Muscle of arm (tissue), 14 donors: ENCODE measurements at places on chromosomes 2 and 18.

DNA sequence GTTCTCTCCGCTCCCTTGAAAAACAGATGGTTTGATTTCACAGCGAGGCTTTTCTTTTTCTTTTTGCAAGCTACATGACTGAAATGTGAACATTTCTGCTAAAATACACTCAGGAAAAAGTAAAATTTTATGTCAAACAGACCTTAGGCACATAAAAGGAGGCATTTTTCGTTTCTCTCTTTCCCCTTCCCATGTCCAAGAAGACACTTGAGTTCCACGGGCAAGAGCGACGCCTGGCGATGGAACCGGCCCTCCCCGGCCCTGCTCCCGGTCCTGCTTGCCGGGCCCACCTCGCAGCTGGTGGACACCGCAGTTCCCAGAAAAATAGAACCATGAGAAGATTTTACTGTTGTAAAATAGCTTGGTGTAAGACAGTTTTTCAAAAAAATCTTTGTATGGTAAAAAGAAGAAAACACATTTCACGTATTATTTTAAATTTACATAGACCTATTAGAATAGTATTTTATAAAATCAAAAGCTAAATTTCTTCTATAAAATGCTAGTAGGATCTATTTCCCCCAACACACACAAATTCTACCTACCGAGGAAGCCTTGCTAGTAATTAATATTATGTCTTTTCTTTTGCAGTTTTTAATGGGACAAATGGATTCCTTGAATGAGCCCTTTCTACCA, 2.3 kb upstream of the ALKAL2 start:
- peak; percentile 86 for DNase-seq

DNA sequence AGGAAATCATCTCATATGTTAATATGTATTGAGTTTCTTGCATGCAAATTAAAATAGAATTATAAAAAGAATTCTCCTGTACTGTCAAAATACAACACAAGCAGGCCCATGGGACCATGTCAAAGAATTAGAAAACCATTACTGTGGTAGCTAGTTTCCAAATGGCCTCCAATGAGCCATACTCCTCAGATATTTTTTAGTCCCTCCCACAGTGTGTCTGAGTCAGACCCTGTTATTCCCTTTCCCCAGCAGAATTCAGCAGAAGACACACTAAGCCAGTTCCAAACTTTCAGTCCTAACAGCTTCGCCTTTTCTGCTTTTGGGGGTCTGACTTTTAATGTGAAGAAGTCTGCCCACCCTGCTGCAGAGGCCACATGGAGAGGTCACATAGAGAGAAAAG, 86.7 kb downstream of the FIGN start:
- DNase-seq = no peak

GRCh38 chr2:31193806-31194205, 23.5 kb downstream of the CAPN14 start:
- no peak for DNase-seq

DNA sequence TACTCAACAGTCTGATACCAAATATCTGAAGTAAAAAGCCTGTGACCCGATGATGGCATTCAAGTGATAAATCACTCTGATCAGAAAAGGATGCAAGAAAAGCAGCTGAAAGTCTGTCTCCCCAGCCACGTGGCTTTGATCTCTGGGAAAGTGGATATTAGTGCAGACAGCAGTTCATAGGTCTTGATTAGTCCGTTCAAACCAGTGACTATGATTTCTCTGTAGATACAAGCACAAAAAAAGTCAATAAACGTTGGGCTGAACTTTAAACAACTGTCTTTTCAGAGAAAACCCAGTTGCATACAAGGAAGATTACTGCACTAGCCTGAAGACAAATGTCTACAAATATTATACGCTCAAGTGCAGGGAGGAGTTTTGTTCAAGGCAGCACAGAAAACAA, 107.7 kb upstream of the CDC42EP3 start:
- no peak for DNase-seq

DNA sequence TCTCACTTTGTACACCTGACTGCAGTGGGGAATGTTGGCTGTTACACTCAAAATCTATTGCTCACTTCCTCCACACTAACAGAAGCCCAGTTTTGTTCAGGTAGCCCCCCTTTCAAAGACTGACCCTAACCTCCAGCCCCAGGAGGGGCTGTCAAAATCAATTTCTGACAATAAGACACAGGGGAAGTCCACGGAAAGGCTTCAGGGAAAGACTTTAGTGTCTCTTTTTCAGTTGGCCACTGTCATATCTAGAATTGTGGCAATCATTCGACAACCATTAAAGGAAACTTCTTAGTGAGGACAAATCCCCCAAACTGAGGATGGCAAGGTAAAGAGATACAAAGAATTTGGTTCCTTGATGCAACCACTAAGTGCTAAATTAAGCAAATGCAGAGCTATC, 59.0 kb downstream of the BARD1 start:
- no peak for DNase-seq

DNA sequence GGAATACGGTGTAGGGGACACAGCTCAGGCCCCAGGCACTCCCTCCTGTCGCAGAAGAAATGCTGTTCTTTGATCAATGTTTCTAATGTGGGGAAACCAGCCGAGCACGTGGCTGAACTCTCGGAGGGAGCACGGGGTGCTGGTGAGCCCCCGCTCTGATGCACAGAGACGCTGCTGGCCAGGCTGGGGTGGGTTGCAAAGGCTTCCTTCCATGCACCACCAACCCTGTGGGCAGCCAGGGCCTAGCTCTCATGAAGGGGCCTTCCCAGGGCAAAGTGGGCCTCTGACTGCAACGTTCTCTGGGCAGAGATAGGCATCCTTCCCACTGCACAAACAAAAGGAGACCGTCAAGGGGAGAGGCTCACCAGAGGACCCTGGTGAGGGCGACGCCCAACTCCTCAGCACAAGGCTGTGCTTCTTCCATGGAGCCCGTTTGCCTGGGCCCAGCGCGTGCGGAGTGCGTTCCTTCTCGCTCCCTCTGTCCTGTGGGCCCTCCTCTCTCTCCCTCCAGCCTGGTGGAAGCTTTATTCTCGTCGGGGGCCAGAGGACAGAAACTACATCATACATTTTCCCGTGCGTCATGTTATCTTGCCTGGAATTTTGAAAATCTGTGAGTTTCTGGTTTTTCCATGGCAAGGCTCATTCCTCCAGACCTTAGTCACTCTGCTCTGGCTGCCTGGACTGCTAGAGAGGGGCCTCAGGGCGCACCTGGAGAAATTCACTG, 61.1 kb upstream of the SP3 start:
- no peak for DNase-seq

GRCh38 chr2:180739070-180739469, 241.3 kb upstream of the UBE2E3 start:
- DNase-seq = no peak

GRCh38 chr2:128531856-128532255, 213.2 kb upstream of the HS6ST1 start:
- no peak for DNase-seq

DNA sequence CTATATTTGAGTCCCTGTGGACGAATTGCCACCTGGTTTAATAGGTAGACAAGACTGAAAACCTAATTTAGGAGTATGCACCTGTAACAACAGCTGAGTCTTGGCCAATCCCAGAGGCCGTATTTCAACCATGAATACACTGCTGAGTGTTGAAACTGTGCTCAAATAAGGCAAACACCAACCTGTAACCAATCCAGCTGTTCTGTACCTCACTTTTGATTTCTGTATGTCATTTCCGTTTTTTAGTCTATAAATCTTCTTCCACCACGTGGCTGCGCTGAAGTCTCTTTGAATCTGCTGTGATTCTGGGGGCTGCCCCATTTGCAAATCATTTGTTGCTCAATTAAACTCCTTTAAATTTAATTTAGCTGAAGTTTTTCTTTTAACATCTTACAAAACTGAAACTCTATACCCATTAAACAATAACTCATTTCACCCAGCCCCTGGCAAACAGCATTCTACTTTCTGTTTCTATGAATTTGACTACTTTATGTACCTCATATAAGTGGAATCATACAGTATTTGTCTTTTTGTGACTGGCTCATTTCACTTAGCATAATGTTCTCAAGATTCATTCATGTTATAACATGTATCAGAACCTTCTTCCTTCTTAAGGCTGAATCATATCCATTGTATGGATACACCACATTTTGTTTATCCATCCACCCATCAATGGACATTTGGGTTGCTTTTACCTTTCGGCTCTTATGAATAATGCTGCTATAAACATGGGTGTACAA, 7.5 kb upstream of the YPEL5 start:
- no peak for DNase-seq

- no peak for DNase-seq
These were observed 378.2 kb downstream of the OSR1 start for GRCh38 chr2:18980104-18980785.

DNA sequence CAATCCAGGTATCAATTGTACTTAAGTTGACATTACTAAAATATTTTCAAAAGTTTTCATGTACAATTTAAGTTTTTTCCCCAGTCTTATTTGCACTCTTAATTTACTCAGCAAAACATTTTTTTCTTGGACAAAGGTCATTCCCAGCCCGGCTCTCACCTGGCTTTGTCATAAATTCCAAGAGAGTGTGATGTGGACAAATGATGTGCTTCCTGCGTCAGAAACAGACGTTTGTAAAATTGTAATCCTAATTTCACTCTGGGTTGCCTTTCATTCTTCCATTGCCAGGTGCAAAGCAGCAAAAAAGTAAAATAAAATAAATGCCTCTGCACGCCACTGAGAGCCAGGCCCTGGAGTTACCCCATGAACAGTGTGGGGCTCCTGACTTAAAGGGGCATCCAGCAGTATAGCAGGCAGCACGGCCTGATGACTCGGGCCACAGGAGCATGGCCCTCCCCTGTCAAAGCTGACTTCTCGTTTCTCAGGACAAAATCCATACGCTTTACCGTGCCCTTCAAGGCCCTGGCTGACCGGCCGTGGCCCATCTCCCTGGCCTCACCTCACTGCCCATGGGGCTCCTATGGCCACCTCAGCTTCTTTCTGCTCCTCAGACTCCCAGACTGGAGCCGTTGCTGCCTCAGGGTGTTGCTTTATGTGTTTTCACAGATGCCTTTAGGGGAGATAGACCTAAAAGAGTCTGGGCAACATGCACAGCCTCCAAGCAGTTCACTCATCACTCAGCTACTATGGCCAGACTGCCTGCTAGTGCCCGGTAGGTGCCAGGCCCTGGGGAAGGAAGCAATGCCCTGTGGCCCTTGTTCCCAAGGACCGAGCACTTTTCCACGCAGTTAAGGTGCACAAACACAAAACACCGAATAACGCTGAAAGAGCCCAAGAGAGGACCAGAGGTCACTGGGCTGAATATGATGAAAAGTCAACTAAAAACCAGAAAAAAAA, 7.6 kb upstream of the TMEM185B start:
- no peak for DNase-seq

- no peak for DNase-seq
These were observed 36.2 kb upstream of the ACAA2 start for GRCh38 chr18:49849331-49850217.

GRCh38 chr2:103738606-103739005, 976.8 kb downstream of the TMEM182 start:
- no peak for DNase-seq

DNA sequence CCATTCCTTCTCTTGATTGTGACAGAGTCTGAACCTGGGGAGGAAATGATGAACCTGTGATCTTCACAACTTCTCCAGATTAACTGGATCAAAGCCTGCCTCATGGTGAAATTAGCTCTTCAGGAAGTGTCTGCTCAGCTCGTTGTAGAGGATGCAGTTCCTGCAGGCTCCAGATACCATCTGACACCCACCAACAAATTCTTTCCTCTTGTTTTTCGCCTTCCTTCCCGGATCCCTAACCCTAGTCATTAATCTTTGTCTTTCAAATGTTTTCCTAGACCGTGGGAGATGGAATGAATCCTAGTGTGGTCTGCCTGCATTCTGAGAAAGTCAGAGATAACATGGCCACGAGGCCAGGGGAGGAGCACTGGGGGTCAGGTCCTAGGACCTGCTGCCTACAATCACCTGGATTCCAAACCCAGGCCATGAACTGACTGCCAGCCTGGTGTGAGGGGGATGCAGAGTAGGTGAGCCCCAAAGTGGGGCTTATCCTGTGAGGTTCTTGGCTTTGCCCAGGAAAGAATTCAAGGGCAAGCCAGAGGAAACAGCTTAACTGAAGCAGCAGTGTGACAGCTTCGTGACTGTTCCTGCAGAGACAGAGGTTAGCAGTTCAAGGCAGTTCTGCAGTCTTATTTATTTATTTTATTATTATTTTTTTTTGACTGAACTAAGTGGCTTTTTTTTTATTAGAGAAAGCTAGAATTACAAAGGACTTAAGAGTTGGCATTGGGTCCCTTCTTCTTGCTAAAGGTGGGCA, 67.8 kb downstream of the DIPK1C start:
- DNase-seq = no peak

DNA sequence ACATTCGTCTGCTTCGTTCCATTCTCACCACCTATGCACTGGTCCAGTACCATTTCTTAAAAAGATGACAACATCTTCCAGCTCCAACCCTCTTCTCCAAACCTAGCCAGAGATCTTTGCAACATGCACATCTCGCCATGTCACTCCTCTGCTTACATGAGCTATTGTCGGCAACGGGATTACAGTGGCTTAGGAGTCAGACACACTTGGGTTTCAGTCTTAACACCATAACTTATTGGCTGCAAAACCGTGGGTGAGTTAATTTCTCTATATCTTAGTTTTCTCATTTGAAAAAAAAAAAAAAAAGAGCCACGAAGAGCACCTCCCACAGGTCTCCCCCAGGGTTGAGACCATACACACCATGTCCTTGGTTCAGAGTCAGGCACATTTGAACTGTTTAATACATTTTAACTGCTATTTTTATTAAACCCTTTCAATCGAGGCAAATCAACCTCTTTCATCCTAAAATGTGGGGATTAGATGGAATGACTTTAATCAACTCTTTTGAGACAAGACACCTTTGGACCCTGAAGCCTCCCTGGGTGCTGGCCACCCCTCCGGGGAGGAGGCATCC, 889 bp downstream of the ANKRD29 start:
- no peak for DNase-seq

DNA sequence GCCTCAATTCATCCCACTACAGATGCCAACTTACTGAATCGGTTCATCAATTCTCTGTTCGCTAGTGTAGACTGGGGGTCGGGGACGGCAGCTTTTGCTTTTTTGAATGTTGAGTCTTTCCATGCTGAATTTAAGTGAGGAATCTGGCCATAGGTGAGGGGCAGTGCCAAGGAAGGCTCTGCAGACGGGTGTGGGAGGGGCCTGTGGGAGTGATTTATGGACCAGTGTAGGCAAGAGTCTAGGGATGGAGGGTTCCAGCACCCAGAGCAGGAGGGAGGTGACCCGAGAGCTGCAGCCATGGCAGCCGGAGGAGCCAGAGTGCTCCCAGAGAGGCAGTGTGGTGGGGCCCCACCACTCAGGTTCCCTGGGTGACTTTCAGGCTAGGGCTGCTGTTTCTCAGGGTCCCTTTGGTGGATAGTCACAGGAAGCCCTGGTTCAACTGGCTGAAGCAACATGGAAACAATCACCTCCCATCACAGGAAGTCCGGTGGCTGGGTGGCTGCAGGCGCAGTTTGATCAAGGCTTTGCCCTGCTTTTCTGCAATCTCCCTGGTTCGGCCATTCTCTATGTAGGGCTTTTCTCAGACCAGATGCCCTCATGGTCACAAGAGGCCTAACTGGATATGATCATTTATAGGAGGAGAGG, 16.9 kb upstream of the TEX44 start:
- no peak for DNase-seq
